Muscle of leg (tissue), 16 donors: ENCODE measurements at places on chromosomes 6 and 20. TPM values are rescaled to one million over a fixed set of nuclear protein-coding genes. Genes with fewer than 3 reads are reported as not detected.

Gene TMEM244
- total RNA-seq: 0.22 TPM

DNA sequence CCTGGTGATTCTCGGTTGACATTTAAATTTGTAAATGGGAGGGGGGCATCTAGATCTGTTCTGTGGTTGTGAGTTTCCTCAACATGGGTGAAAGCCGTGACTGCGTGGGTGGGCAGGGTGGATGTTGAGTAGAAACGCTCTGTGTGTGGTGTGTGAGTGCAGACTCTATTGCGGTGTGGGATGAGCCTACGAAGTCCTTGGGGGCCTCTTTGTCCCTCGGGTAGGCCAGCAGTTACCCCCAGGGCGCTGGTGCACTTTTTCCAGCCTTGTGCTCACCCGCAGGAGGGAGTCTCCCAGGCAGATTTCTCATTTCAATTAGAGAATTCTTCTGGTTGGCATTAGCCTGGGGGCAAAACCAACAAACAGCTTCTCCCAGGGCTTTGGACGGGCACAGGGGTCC is 10.6 kb downstream of the TOX2 start:
- no peak for DNase-seq

DNA sequence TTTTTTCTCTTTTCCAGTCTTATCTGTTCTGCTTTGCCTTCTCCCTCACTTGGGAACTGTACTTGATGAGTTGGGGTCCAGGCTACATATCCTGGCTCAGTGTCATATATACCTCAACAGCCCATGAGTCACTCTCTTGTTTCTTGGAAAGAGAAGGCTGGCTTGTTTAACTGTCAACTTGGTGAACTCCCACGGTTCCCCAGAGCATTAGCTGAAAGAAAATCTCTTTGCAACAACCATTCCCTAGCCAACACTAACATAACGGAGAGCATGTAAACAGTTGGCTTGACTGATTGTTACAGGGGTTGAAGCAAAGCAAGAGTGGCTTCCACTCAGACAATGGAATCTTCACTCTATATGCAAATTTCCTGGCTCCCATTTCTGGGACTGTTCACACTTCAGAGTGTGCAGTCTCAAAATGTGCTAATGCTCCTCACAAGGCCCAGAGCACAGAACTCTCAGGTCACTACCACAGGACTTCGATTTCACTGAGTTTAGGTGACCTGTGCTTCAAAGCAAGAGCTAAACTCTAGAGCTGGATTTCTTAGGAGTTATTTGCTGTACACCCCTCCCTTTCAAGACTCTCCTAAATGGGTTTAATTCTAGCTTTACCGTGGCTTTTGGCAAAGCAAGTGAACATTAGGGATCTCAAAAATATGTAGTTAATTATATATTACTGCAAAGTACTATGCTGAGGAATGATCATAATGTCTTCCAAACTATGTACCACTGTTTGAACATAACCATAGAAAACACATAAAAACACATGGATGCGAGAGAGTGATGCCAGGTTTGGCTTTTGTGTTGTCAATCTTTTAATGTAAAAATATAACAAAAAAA is 609.8 kb downstream of the RFPL4B start:
- peak; percentile 95 for DNase-seq

DNA sequence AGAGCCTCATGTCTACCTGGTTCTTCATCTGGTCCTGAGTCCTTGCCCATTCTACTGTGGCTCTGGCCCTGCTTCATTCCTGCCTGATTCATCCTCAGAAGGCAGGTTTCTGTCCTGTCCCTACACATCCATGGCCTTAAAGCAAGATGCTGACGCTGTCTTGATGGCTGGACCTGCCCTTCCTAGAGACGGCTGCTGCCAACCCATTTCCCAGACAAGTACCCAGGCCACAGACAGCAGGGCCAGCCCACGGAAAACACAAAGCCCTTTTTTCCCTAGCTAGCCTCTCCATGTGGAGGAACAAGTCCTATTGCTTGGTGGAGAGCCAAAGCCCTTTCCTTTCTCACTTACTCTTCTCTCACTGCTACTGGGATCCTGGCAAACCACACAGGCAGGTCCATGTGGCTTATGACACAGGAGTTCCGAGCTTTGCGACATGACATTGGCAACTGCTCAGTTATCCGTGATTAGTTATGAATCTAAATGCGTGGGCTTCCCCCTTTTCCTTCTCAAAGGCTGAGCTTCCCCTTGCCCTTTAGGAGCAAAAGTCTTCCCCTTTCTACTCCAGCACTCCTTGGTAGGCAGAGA is 72.9 kb downstream of the SLC22A3 start:
- DNase-seq: peak; percentile 58

Gene KCNB1
- 2.7 TPM for total RNA-seq

Gene BYSL
- total RNA-seq: 12.2 TPM

Gene ZNF831
- 0.18 TPM for total RNA-seq

GRCh38 chr20:1894951-1895673 is at the start of gene SIRPA:
SIRPA (plus strand) TSS chr20:1895407; CDS start chr20:1895448, 41 bp downstream.
- peak; percentile 92 for DNase-seq

DNA sequence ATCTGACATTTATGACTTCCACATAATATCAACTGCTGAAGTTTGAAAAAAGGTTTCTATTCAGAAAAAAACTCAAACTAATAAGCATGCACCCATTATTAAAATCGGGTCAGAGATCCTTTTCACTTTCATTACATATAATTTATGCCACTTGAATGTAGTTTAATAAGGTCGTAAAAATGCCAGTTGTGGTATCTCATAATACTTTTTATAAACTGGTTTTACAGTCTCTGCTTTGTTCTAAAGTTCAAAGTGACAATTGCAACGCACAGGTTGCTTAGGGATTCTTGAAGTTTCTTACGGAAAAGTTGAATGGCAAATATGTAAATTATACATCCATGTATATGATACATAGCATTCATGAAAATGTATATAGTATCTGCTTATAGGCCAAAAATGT is 229.4 kb upstream of the CEP162 start:
- DNase-seq: no peak

DNA sequence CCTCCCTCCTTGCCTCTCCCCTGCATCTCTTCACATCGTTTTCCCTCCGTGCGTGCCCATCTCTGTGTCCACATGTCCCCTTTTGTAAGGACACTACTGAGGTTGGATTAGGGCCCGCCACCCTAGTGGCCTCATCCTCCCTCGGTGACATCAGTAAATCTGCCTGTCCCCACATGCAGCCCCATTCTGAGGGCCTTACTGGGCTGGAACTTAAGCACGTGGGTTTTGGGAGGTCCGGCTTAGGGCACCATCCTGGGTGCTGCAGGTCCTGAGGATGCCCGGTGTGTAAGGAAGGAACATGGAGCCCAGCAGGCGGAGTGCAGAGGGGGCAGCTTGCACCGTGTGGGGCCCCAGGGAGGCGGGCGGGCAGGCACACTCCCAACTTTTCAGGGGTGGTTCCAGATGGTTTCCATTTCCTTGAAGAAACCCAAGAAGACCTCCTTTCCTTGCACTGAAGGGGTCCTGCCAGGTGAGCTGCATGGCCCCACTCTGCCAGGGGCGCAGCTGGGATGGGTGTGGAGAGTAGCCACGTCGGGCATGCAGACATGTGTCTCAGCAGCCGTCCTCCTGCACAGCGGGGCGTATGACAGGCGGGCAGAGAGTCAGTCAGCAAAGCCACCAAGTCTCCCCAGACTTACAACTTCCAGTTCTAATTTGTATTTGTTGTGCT is 329.9 kb downstream of the QKI start:
- DNase-seq: no peak

DNA sequence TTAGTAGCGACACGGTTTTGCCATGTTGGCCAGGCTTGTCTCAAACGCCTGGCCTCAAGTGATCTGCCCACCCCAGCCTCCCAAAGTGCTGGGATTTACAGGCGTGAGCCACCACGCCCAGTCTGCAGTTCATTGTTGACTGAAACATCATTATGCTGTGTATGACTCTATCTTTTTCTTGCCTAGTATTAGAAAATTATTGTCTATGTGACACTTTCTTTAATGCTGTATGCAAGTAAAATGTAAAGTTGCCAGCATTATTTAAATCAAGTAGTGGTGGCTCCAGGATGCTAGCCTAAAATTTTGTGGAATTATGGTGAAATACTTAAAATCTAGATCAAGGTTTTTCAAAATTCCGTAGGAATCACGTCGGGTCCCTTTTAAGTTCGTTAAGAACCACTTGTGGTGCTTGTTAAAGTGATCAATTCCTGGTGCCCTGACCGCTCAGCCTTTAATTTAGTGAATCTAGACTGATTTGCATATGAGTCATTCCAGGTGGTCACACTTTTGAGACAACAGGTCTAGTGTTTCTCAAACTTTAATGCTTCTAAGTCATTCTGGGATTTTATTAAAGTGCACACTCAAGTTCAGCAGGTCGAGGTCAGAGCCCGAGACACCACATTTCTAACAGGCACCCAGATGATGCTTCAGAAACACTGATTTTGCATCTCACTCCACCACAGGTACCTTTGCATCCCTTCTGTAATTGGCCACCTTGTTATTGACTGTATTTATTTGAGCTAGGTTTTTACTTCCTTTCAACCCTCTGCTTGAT is 132.6 kb upstream of the MTHFD1L start:
- DNase-seq: no peak

Gene SAMD5
- 2.2 TPM for total RNA-seq

Gene EFHC1
- total RNA-seq: 25.7 TPM

GRCh38 chr6:17714177-17714576 is 7.5 kb upstream of the NUP153 start:
- no peak for DNase-seq

Gene PSMB9
- 4.3 TPM for total RNA-seq

Gene PLCB4
- total RNA-seq: 5.7 TPM

- no peak for DNase-seq
These were observed 621.6 kb downstream of the KIF16B start for GRCh38 chr20:15951658-15952057.

- DNase-seq: peak; percentile 95
These were observed at the start of gene SLC2A4RG for GRCh38 chr20:63739130-63740069. SLC2A4RG (plus strand) TSS chr20:63739776; CDS start chr20:63739913, 137 bp downstream.
